Fibroblast of mammary gland (primary cell): ENCODE measurements at places on chromosomes 1 and 21.
A peak's percentile ranks its signal among the peaks of the same experiment; 100 is the strongest.

- DNase-seq = no peak
Observed at GRCh38 chr1:29860056-29860455, 623.7 kb downstream of the PTPRU start.

DNA sequence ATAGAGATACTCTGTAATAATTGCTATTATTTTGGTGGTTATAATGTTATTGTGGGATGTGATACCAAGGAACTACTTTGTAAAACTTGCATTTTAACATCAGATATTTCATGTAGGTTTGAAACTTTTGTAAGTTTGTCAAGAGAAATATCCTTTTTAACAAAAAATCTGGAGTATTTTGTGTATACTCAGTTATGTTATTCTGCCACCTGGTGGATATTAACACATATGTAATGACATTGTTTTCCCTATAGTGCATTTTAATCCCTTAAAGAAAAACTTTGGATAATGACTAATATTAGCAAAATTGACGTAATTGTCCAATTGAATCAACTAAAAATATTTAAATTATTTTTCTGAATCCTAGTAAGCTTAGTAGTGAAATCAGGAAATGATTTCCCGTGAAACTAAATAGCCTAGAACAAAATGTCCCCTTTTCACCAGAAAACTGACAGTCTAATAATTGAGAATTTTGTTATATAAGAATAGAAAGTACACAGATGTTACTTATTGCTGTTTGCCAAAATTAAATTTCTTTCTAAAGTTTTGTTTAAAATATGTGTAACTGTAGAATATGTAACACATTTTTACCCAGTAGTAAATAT lies 39.6 kb downstream of the KCTD3 start:
- peak; percentile 47 for DNase-seq

- DNase-seq = no peak
Observed at GRCh38 chr21:36730291-36731281, 31.7 kb downstream of the SIM2 start.

- DNase-seq = no peak
Observed at GRCh38 chr1:212438831-212439237, 6.1 kb downstream of the NENF start.

DNA sequence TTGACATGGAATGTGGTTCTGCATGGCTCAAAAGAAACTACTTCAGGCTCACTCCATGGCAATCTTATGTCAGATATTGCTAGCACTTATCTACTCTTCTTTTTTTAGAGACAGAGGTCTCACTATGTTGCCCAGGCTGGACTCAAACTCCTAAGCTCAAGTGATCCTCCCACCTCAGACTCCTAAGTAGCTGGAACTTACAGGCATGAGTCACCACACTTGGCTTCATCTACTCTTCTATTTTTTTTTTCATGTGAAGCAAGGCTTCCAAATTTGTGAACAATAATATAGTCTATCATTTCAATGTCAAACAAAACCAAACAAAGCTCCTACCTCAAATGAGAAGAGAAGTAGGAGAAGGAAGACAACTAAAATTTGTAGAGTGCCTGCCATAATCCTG lies 7.5 kb upstream of the PSEN2 start:
- DNase-seq = peak; percentile 85

DNA sequence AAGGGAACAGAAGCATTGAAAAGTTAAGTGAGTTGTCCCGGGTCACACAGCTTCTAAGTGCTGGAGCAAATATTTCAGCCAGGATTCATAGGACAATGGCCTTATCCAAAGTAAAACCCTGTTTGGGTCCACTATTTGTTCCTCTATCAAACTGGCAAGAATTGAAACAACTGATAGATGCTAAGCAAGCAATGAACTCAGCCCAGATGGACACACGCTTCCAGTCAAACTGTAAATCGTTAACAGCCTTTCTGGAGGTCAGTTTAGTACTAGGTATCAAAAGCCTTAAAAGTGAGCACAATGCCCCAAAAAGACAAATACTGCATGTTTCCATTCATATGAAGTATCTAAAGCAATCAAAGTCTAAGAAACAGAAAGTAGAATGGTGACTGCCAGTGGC lies 779 bp upstream of the SVBP start:
- no peak for DNase-seq

DNA sequence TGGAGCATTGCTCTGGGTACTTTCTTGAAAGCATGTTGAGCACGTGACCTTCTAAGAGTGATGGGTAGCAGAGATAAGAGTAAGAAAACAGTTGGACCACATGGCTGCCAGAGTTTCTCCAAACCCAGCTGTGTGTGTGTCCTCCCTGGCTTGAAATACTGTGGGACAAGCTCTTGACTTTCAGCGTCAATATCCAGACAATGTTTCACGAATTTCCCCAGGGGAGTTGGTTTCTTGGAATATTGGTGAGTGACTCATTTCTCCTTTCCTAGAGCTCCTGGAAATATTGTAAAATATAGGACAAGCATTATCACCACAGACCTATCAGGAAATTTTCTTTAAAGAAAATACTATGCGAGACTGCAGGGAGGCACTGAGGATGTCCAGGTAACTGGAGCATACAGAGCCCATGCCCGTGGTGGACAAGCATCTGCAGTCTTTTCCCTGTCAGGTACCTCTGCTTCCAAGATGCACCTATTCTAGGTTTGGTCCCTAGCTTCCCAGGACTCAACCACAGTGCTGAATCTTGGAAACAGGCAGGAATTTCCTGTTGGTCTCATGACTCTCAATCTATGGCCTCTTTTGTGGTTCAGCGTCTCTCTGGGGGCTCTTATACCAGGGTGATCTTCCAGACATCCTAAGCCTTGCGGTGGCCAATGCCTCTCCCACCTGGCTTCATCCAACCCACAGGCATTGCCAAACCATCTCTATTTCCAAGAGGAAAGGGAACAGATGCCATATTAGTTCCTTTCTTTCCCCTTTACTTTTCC lies 67.4 kb downstream of the KCNJ6 start:
- peak; percentile 67 for DNase-seq

GRCh38 chr1:204468206-204468605 lies 26.4 kb downstream of the PIK3C2B start:
- no peak for DNase-seq

- DNase-seq = peak; percentile 58
Observed at GRCh38 chr1:156750191-156750672, 1.2 kb downstream of the HDGF start.

DNA sequence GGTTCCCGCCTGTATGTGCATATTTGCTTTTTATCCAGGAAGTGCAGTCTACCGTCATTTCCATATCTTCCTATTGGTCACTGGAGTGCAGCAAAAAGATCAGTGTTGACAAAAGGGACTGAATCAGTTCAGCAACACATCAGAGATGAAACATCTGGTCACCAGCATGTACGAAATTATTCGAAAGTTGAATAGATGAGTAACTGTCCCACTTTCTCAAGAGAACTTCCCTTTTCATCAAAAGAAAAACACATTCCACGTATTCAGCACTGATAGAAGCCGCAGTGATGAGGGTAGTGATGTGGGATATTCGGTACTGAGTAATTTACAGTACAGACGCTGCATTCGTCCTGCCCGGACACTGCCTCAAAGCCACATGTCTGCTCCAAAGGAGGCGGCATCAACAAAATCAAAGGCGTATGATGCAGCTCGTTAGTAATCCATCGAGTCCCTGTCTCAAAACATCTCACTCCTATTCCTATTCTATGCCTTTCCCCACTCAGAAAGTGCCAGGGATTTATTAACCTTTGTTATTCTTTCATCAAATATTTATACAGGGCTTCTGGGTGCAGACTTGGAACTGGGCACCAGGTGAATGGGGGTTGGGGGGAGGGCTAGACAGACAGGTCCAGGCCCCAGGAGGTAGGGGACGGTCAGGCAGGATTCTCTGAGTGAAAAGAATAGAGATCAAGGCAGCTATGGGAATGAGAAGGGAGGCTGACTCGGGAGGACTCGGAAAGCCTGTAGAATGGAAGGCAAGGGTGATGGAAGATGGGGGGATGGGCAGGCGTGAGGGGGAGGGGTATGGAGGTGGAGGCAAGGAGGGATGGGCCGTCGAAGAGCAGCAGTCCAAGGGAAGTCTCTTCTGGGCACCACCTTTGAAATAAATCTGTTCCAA lies 79.5 kb upstream of the SLC45A1 start:
- peak; percentile 98 for DNase-seq

GRCh38 chr21:41187537-41188025 lies 19.6 kb downstream of the BACE2 start:
- DNase-seq = no peak

GRCh38 chr1:35748326-35748725 lies 21.5 kb downstream of the CLSPN start:
- no peak for DNase-seq

DNA sequence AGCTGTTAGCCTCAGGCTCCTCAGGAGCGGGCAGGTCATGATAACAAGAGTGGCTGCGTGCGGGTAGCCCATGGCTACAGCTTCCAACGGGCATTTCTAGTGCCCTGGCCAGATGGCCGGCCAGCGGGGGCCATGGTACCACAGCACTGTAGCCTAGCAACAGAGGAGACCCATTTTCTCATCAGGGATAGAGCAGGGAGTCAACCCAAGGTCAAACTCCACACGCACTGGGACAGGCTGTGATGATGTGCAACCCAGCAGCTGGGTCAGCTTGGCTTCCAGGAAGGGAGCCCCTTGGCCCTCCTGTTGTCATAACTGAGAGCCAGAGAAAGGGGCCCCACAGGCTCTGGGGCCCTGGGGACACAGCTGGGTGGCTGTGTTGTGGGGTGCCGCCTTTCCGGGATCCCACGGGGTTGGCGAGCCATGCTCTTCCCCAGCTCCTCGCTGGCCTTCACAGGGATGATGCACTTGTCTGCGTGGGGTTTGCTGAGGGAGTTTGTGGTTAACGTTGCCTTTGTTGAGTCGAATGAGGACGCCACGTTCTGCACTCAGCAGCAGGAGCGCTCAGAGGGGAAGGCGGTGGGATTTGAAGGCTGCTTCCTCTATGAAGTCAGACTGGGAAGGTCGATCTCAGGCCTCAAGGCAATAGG lies 46.3 kb downstream of the COL18A1 start:
- peak; percentile 37 for DNase-seq

GRCh38 chr1:12480748-12481362 lies 137.2 kb downstream of the DHRS3 start:
- peak; percentile 92 for DNase-seq

- DNase-seq = peak; percentile 41
Observed at GRCh38 chr1:103492003-103492625, 33.4 kb upstream of the RNPC3 start.

GRCh38 chr1:44681905-44682882 lies 7.7 kb downstream of the ARMH1 start:
- DNase-seq = no peak

DNA sequence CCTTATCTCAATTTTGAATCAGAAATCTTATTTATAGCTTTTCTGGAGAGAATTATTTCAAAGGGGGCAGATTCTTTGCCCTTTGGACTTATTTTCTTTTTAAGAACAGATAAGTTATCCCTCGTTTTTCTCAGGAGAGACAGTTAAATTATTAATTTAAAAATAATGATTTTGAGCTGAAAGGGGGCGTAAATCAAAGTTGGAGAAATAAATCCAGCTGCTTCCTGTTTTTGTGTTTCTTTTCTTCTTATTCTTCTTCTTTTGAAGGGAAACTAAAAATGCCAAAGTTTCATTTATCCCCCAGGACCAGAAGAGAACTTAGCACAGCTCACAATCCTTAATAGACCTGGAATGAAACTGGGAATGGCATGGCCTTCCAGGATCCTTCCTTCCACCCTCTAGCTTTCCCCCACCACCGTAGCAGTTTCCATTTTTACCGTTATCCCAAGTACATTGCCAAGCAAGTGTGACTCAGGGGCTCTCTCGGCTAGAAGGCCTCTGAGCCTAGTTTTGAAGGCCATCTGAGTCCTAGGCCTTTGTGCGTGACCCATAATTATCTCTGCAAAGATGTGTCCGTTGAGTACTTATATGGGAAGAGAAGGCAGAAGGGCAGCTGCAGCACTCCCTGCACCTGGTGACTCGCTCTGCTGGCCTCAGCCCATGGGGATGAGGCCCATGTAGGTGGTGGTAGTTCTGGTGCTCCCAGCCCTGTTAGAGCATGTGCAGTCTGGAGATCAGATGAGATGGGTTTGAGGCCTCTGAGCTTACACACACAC lies 181.7 kb downstream of the ROR1 start:
- peak; percentile 82 for DNase-seq

DNA sequence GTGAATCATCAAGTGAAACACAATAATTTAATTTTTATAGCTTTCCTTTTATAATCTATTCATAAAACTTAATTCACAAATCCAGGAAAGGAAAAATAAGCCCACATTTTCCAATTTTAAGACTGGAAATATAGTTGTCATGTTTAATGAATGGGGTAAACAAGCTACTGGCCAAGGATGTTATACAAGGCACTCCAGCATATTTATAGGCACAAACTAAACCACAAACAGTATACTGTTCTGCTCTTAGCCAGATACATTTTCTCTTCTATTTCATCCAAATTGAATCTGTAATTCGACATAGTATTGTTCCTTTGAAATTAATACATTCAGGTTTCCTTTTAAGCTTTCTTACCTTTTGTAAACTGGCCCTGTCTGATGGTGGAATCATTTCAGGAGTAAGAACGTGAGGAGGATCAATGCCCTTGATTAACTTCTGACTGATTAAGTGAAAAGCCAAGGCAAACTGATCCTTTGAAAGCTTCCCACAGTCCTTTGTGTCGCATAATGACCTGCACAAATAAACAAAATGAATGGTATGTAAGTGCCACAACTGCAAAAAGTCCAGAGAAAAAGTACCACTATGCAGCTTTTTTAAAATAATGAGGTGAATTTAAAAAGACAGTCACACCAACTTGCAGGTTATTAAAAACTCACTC lies 74.4 kb downstream of the EPS15 start:
- no peak for DNase-seq

DNA sequence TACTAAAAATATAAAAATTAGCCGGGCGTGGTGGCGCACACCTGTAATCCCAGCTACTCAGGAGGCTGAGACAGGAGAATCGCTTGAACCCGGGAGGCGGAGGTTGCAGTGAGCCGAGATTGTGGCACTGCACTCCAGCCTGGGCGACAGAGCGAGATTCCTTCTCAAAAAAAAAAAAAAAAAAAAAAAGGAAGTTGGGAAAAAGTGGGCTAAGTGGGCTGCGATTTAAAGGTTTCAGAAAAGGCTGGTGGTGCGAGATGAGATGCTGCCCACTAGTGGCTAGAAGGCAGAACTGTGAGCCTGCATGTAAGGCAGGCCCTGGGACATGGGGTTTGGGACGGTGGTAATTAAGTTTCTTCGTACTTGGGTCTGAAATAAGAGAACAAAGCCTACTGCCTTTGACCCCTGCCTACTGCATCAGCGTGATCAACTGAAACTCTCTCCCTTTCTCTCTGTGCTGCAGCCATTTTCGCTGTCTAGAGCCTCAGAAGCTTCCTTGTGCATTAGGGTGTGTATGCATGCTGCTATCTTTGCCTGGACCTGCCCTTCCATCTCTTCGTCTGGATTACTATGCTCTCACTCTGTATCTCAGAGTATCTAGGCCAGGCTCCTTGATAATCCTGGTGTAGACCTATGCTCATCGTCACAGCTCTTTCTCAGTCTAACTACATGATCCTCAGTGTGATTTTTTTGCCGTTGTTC lies 12.4 kb downstream of the FMOD start:
- DNase-seq = peak; percentile 65

DNA sequence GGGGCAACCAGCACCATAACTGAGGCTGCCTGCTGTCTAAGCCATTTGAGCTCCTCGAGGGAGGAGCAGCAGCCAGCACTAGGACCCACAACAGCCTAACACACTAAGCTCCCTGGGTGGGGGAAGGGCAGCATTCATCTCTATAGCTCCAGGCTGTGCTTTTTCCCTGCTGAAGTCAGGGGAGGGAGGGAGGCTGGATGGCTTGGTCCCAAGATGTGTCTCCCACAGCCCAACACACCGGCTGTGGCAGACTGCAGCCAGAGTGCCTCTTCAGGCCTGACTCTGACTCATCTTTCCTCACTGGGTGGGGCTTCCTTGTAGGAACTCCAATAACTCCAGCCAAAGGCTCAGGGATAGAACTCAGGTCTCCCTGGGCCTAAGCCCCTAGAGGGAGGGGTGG lies 296.3 kb downstream of the PRDM2 start:
- DNase-seq = peak; percentile 9
